ENCODE measurements at places on chromosomes 11 and 22.

DNA sequence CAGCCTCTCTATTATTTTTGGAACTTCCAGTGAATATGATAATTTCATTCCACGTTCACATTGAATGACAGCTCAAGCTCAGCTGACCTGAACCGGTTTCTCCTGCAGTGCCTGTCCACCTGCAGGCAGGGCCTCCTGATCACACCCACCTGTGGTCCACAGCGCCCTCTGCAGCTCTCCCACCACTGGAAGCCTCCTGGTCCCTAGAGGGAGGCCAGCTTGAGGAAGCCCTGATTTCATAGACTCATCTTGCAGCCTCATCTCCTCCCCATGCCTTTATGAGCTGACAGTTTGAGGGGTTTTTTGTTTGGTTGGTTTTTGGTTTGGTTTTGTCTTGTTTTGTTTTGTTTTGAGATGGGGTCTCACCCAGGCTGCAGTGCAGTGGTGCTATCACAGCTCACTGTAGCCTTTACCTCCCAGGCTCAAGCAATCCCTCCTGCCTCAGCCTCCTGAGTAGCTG is 29.9 kb upstream of the MALAT1 start:
- DNase-seq: peak; percentile 35

DNA sequence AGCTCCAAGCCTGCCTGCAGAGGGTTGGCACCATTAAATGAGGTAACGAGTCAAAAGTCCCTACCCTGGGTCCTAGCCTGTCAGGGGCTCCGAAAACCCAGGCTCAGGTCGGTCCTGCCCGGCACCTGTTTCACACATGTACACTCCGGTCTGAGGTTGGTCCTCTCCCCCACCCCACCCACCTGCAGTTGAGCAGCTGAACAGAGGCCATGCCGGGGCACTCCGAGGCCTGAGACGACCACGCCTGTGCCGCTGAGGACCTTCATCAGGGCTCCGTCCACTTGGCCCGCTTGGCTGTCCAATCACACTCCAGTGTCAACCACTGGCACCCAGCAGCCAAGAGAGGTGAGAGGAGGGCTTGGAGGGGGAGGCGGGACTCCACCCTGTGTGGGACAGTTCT is 1.6 kb downstream of the TSSC4 start:
- no peak for DNase-seq

- no peak for DNase-seq
Measured at GRCh38 chr11:104464691-104465090, 300.7 kb upstream of the PDGFD start.

DNA sequence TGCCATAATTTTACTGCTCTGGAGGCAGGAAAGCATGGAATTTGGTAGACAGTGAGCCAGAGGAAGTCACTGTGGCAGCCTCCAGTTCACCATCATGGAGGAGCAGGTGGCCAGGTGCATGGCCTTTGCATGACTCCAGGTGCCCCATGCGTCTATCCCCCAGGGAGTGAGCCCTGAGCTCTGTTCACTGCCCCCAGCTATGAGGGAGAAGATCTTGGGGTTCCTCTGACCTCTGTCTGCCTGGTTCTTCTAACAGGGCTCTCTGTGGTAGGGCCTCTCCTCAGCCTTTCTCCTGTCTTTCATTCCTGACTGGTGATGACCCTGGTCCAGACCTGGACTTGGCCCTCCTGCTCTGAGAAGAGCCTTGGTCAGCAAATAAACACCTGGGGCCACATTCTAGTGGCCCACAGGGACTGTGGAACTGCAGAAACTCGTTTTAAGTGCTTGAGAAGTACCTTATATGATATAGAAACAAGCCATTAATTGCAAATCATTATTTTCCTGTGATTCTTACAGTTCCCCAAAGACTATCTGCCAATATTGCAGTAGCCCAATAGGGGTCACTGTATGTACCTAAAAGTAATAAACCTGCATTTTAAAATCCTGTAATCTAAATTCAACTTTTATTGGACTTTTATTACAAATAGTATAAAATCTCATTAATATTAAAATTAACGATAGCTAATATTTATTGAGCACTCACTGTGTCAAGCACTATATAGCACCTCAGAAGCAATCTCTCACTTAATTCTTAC is 120.0 kb upstream of the SYT13 start:
- no peak for DNase-seq

GRCh38 chr11:20075627-20076026 is 84.6 kb downstream of the DBX1 start:
- no peak for DNase-seq

GRCh38 chr11:127631974-127632373 is 631.4 kb upstream of the KIRREL3 start:
- no peak for DNase-seq

DNA sequence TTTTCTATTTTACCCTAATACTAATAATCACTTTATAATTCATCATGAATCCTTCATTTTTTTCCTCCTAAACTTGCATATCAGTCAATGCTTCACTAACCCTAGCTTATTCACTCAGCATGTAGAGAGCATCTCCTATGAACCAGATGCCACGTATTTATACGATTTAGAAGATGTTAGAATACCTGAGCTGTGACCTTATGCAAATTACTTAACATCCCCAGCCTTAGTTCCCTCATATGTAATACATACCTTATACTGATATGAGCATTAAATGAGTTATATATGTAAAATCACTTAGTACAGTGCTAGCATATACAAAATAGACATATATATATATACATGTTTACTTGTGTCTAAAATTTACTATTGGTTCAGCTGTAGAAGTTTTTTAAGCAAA is 9.0 kb downstream of the FAM76B start:
- no peak for DNase-seq

- no peak for DNase-seq
Measured at GRCh38 chr11:23856654-23857053, 640.2 kb upstream of the LUZP2 start.

GRCh38 chr11:59801981-59802638 is 8.5 kb downstream of the MRPL16 start:
- DNase-seq: no peak

- DNase-seq: no peak
Measured at GRCh38 chr11:120637131-120637530, 125.6 kb downstream of the GRIK4 start.
